ENCODE measurements at places on chromosomes 12 and 14.

- no peak for DNase-seq
Measured at GRCh38 chr12:127448906-127449305, 818.1 kb upstream of the TMEM132C start.

GRCh38 chr14:64025479-64025878 lies 172.7 kb downstream of the SYNE2 start:
- DNase-seq: no peak

- no peak for DNase-seq
Measured at GRCh38 chr14:30125322-30125979, 197.8 kb upstream of the PRKD1 start.

DNA sequence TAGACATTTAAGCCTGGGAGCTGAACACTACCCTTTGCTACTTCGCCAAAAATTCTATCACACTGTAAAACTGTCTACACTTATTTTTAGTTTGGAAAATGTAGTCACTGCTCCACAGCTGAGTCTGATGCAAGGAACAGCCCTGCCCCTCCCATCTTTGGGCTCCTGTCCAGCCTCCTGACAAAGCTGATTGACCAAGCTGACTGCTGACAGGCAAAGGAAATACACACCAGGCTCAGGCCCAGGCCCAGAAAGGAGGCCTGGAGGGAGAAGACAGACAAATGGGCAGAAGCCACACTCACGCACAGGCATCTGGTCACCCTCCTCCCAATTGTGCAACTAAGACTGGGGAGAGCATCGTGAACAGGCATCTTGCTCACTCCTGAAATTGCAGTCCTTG lies 55.3 kb downstream of the ISCA2 start:
- no peak for DNase-seq

DNA sequence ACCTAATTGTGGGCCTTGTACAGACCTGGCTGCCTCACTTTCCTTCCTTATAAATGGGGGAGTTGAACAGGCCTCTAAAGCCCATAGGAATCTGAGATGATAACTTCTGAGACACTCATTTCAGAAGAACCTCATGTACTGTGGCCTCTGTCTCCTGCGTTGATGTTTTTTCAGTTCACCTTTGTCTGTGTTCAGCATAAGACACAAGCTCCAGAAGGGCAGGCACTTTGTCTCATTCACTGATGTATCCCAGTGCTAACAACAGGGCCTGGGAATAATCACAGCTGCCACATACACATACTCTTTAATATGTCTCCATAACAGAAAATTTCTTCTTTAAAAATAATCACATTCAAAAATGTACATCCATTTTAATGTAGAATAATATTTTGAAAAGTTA lies 3.3 kb downstream of the FGD6 start:
- no peak for DNase-seq

DNA sequence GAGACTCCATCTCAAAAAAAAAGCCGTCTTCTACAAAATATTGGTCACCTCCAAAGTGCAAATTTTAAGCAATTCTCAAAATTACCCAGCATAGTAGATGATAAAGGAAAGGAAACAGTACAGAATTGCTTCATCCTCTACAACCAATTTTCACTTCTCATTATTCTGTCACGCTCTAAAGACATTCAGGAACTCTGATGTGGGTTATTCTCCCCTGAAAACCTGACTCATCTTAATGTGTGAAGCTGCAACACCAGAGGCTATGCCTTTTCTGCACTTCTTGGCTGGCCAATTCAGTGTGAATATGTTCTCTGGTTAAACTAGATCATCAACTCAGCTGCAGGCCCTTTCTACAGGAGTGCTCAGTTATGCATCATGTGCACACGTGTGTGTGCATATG lies 11.0 kb downstream of the PTGER2 start:
- DNase-seq: no peak

DNA sequence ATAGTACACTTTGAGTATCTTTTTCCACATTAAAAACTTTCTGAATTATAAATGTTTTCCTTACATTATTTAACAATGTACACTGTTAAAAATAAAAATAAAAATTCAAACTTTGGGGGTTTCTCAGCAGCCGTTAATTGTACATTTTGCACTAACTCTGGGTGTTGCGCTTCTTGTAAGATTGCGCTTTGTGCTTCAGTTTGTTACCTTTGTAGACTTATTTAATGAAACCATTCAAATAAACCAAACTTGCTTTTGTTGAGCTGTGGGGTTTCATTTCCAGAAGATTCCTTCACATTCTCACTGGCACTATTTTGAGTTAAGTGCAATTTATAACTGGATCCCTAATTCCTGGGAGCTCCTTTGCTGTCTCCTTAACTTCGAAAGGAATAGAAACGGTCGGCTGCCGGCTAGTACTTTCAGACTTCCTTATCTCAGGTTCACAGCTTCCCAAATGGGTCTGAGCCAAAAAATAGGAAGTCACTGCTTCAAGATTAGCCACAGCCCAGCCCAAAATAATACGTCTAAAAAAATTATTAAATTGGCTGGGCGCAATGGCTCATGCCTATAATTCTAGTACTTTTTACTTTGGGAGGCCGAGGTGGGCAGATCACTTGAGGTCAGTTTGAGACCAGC lies 38.2 kb downstream of the RAD52 start:
- no peak for DNase-seq

DNA sequence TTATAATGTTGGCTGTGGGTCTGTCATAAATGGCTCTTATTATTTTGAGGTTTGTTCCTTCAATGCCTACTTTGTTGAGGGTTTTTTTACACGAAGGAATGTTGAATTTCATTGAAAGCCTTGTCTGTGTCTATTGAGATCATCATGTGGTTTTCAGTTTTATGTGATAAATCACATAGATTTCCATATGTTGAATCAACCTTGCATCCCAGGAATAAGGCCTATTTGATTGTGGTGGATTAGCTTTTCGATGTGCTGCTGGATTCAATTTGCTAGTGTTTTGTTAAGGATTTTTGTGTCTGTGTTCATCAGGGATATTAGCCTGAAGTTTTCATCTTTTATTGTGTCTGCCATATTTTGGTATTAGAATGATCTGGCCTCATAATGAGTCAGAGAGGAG lies 27.6 kb downstream of the SLC2A13 start:
- no peak for DNase-seq

DNA sequence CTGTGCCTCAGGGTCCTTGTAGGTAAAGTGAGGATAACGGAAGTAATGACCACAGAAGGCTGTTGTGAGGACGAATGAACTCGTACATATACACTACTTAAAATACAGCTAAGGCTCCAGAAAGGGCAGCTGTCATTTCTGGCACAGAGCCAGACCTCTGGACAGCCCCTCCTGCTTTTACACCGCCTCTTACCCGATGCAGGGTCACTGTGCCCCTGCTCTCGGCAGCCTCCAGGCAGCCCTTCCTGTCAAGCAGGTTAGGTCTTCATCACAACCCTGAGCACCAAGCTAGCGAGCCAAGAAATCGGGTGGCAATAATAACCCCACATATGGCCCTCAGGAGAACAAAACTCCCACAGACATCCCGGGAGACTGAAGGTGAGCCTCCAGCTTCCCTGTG lies 8.5 kb downstream of the TMEM229B start:
- DNase-seq: no peak

DNA sequence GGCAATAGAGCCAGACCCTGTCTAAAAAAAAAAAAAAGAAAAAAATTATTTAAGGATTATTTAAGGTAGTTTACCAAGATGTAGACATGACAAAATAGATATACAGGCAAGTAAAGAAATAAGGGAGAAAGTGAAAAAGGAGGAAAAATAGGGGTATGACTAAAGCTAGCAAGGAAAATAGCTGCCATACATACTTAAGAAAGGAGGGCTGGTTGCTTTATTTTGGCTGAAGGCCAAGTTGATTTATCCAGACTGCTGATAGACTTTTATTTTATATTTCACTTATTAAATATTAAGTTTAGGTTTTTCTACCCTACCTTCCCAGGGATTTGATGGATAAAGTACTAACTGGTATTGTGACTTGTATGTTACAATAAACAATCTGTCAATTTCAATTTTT lies 8.3 kb upstream of the AEBP2 start:
- no peak for DNase-seq

DNA sequence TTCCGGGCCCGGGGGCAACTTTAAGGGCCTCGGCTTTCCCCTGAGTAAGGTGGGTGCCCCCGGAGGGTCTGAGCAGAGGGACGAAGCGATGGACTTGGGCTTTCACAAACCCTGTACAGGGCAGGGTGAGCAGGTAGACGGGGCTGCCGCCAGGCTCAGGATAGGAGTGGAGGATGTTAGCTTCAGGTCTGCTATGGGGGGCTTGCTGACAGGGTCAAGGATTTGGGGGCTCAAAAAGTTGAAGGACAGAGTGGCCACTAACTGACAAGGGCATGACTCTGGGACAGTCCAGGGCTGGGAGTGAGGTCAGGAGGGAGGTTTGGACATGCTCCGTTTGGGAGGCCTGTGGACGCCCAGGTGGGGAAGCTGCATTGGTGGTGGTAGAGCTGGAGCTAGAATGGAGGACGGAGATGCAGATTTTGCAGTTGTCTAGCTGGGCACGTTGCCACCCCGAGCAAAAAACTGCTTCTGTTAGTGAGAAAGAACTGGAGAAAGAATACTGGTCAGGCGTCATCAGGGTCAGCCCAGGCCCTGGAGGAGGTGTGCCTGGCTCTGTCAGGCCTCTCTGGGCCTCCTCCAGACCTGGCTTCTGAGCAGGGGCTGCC lies 113.3 kb downstream of the ADGRD1 start:
- DNase-seq: no peak

DNA sequence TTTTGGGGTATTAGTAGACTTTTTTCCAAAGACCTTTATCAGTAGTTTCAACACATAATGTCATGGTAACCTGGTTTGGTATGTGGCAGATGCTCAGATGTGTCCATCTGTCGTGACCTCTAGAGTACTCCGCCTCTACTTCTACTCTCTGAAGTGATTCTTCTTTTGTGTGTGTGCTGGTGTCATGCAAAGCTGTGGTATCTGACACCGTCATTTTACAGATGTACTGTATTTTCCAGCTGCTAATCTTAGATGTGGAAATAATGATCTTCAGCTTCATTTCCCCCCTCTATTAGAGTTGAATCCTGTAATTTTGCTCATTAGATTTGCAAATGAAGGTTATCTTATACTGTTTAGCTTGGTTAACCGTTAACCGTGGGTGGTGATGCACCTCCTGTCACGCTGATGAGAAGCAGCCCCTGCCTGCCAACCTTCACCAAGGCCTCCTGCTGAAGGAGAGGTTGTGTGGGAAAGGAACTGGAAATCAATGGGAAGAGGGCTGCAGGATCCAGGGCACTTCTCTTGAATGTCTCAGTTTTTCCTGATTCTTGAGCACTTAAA lies 222.4 kb upstream of the AMIGO2 start:
- DNase-seq: no peak

DNA sequence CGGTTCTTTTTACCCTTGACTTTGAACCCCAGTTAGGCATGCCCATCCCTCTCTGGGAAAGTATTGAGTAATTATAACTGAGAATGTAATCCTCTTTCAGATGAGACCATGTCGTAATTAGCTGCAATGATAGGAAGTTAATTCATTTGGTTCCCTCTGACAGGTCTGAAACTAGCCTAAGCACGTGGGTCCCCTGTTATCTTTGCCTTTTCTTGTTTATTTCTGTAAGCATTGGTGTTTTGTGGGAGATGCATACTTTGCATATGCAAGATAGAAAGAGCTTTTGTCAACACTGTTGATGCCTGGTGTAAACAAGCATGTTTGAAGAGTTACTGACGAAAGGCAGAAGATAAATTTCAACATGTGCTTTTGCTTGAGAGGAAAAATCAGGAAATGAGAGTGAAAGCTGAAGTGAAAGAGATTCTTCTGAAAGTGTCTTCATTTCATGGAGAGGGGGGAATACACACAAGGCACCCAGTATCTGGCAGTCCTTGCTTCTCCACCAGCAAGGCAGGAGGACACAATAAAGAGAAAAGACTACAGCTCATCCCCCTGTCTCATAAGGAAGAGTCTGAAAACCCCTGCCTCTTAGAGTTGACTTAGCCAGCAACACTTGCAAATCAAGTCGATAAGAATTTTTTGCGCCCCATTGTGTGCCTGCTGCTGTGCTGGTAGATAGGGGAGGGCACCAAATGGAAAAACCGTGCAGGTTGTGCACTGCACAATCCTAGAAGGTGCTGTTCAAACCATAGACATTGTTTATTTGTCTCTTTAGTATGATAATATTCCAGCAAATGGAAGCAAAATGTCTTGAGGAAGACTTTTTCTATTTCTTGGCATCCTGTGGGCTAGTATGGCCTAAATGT lies 77.8 kb downstream of the SLC24A4 start:
- DNase-seq: no peak

DNA sequence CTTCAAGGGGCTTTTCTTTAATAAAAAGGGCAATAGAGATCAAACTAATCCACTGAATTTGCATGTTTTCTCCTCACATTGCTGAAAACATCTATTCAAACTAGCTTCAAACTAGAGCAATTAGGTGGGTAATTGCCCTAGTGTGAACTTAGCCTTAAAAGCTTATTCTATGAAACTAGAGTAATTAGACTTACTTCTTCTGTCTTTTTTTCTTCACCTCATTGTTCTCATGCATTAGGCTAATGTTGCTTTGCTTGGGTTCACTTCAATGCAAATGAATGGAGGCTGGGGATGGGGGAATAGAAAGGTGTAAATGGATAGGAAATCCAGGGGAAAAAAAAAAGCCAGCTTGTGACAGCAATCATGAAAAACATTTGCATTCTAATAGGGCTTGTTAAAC lies 414.8 kb upstream of the LMO3 start:
- no peak for DNase-seq

DNA sequence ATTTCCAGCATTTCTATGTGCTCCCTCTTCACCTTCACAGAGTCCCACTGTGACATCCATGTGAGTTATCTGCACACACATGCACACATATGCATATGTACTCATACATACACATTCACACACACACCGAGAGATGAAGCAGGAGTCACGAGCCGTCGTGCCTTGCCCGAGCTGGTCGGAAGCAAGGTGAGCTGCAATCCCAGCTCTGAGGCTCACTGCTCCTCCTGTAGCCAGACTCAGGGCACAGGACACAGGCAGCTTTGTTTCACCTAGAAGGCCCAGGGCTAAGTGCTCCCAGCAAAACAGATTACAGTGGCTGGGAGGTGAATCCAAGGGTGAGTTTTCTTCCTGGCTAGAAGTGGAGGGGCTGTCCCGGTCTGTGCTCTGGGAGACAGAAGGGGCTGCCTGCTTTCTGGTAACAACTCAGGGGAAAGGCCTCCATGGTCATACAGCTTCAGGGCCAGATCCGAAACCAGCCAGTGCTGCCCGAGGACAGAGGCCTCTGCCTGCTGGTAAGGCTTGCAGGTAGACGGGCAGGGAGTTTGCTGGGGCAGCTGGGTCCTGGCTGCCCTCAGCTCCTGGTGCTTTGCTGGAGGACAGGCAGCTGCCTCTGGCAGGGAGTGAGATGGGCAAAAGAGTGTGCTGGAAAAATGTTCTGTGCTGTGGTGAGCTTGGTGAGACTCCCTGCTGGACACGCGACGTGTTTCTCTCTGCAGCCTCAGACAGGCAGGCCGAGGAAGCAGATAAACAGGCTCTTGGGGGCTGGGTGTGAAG lies 123.7 kb downstream of the CRACR2A start:
- no peak for DNase-seq

DNA sequence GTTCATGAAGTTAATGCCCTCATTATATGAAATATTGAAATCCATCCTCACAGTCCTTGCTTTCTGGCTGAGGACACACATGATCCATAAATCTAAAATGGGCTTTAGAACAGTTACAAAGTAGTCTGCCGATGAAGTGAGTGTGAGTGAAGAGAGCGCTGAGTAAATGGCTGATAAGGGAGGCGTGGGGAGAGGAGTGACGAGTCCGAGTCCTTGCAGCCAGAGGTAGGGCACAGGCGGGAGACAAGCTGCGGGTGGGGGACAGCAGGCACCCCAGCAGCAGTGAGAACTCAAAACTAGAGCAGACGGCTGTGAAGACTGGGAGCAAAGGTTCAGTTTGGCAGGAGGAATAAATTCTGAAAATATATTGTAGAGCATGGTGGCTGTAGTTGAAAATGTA lies 140.1 kb upstream of the ATP2B1 start:
- DNase-seq: no peak

- DNase-seq: no peak
Measured at GRCh38 chr14:55780156-55780946, 200.3 kb downstream of the KTN1 start.
